Tibial nerve (tissue), 4 donors: ENCODE measurements at places on chromosomes 12 and 14. TPM values are rescaled to one million over a fixed set of nuclear protein-coding genes. Genes with fewer than 3 reads are reported as not detected.

Gene SIX1
- total RNA-seq, result 7.5 TPM

Gene OR10G2
- total RNA-seq, result not detected

Gene SLC38A4
- not detected for total RNA-seq

- H3K36me3 ChIP-seq, result no peaks in the 10 kb centered on the region
- no peaks in the 10 kb centered on the region for H3K27me3 ChIP-seq
- no peaks in the 10 kb centered on the region for H3K4me1 ChIP-seq
- H3K4me3 ChIP-seq, result no peak overlapping the region
- DNase-seq, result no peak
Measured at GRCh38 chr12:5390174-5390799, 41.6 kb upstream of the NTF3 start.

DNA sequence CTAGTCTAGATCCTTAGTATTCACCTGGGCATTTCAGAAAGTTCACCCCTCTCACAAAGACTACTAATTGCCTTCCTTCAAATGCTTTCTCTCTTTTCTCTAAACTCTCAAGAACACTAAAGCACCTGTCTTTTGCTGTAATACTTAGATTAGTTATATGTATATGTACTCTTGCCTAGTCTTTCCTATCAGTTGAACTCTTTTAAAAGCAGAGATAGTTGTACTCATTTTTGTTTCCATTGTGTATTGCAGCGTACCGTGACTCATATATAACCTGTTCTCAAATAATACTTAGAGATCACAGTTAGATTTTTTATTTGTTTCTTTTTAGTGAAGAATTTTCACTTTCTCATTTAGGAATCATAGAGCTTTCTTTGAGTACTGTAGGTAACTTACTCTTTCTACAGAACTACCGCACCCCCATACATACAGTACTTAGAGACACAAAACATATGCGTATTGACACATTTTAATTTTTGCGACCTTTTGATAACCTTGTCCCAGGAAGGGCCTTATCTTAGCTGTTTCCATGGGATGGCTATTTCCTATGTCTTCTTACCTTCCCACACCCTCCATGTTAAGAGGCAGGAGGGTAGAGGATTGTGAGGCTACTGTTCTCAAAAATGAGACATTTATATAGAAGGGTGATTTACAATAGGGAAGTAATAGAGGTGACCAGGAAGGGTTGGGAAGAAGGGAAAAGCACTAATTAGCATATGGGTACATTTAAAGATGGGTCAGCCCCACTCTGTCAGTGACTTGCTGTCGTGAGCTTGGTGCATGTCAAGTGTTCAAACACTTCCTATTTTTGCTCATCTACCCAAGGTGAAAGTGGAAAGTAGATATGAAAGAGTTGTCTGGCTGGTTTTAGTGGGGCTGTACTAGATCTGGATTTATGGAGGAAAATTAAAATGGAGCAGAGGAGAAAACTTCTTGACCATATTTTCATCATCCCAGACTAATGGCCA is 74.3 kb downstream of the PLEKHA5 start:
- no peaks in the 10 kb centered on the region for H3K4me1 ChIP-seq
- no peaks in the 10 kb centered on the region for H3K36me3 ChIP-seq
- H3K4me3 ChIP-seq, result no peak overlapping the region
- DNase-seq, result no peak
- H3K27me3 ChIP-seq, result no peaks in the 10 kb centered on the region

- no peaks in the 10 kb centered on the region for H3K27me3 ChIP-seq
- H3K4me3 ChIP-seq, result no peak overlapping the region
- H3K36me3 ChIP-seq, result no peaks in the 10 kb centered on the region
Measured at GRCh38 chr14:51039252-51039651, 55.7 kb downstream of the TRIM9 start.

Gene GPD1
- total RNA-seq, result 232 TPM

Gene TBPL2
- total RNA-seq, result not detected

DNA sequence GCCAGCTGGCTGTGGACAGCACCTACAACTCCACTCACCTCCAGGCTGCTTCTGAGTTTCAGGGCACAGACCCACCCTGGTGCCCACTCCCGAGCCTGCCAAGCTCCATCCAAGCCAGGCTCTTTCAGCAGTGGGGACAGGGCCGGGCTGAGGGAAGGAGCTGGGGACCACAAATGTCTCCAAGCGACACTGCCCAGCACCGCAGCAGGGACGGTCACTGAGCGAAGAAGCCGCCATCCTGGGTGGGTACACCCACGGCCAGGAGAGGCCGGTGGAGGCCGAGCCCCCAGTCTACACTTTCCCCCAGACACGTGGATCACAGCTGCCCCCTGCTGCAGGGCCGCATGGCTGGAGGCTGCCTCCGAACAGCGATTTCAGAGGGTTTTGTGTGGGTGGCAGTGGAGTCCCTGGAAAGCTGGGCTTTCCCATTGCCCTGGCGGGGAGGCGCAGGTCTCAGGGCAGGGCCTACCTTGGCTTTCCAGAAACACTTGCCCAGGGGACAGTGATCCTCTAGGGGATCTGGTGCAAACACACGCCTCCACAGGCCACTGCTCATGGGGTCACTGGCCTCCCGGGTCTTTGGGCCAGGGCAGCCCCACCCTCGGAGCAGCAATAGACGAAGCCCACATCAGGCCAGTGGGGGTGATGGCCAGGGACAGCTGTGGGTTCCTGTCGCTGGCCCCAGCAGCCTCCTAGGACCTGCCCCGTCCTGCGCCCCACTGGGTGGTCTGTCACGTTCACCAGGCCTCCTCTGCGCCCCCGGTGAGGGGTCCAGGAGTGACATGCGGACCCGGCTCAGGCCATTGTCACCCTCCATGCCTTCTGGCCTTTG is 1.2 kb upstream of the GPR132 start:
- H3K4me3 ChIP-seq, result no peak overlapping the region
- H3K4me1 ChIP-seq, result peaks cover 7% of the 10 kb centered on the region
- H3K36me3 ChIP-seq, result no peaks in the 10 kb centered on the region
- no peak overlapping the region for H3K27ac ChIP-seq
- DNase-seq, result no peak

DNA sequence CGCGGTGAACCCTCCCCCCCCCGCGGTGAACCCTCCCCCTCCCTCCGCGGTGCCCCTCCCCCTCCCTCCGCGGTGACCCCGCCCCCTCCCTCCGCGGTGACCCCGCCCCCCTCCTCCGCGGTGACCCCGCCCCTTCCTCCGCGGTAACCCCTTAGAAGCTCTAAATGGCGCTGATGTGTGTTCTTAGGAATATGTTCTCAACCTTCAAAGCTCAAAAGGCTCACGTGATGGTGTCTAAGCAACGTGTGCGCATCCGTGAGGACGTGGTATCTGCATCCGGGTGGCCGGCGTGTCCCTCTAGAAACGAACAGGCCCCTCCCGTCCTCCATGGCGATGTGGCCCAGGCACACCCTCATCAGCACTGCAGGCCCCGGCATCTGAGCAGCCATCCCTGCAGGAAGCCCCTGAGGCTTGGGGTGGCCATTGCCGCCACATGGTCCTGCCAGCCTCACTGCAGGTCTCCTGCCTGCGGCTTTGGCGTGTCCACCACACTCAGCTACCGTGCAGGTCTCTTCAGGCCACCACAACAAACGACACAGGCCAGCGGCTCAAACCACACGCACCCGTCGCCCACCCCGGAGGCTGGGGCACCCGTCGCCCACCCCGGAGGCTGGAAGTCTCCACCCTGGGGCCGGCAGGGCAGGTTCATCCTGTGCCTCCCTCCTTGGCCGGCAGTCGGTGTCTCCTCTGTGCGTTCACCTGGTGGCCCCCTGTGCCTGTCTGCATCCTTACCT is 14.5 kb upstream of the FBRSL1 start:
- no peaks in the 10 kb centered on the region for H3K27me3 ChIP-seq
- H3K36me3 ChIP-seq, result no peaks in the 10 kb centered on the region
- DNase-seq, result no peak

Gene KCNK10
- total RNA-seq, result not detected

- H3K36me3 ChIP-seq, result no peaks in the 10 kb centered on the region
- H3K4me1 ChIP-seq, result no peaks in the 10 kb centered on the region
- no peak overlapping the region for H3K27ac ChIP-seq
- no peaks in the 10 kb centered on the region for H3K27me3 ChIP-seq
- H3K4me3 ChIP-seq, result no peak overlapping the region
- DNase-seq, result no peak
Measured at GRCh38 chr12:48873096-48873495, 7.4 kb upstream of the RND1 start.

DNA sequence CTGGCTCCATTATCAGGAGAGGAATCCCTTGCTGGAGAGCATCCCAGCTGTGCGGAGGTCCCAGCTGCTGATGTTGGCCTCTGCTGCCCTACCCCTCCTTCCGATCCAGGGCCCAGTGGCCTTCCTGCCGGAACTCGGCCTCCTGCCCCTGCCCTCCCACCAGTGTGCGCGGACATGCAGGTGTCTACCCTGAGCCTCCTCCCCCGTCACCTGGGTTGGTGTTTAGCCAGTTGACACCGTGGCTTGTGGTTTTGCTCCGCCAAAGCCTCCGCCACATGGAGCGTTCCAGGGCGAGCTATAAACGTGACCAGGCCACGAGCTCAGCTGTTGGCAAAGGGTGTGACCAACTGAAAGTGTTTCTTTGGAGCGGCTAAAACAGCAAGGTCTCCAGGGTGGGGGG is 1104.3 kb downstream of the BCL11B start:
- no peak for DNase-seq
- H3K36me3 ChIP-seq, result no peaks in the 10 kb centered on the region
- H3K27me3 ChIP-seq, result no peaks in the 10 kb centered on the region
- H3K4me3 ChIP-seq, result no peak overlapping the region
- no peaks in the 10 kb centered on the region for H3K4me1 ChIP-seq

GRCh38 chr14:73861073-73861472 is 9.4 kb downstream of the PTGR2 start:
- H3K4me3 ChIP-seq, result no peak overlapping the region
- H3K27me3 ChIP-seq, result no peaks in the 10 kb centered on the region
- DNase-seq, result no peak
- no peaks in the 10 kb centered on the region for H3K4me1 ChIP-seq
- no peak overlapping the region for H3K27ac ChIP-seq
- H3K36me3 ChIP-seq, result peaks cover 55% of the 10 kb centered on the region

GRCh38 chr14:22566845-22567244 is 22.2 kb downstream of the DAD1 start:
- H3K4me1 ChIP-seq, result peaks cover 43% of the 10 kb centered on the region
- no peak overlapping the region for H3K4me3 ChIP-seq
- no peaks in the 10 kb centered on the region for H3K27me3 ChIP-seq
- peaks cover 3% of the 10 kb centered on the region for H3K36me3 ChIP-seq
- DNase-seq, result no peak

DNA sequence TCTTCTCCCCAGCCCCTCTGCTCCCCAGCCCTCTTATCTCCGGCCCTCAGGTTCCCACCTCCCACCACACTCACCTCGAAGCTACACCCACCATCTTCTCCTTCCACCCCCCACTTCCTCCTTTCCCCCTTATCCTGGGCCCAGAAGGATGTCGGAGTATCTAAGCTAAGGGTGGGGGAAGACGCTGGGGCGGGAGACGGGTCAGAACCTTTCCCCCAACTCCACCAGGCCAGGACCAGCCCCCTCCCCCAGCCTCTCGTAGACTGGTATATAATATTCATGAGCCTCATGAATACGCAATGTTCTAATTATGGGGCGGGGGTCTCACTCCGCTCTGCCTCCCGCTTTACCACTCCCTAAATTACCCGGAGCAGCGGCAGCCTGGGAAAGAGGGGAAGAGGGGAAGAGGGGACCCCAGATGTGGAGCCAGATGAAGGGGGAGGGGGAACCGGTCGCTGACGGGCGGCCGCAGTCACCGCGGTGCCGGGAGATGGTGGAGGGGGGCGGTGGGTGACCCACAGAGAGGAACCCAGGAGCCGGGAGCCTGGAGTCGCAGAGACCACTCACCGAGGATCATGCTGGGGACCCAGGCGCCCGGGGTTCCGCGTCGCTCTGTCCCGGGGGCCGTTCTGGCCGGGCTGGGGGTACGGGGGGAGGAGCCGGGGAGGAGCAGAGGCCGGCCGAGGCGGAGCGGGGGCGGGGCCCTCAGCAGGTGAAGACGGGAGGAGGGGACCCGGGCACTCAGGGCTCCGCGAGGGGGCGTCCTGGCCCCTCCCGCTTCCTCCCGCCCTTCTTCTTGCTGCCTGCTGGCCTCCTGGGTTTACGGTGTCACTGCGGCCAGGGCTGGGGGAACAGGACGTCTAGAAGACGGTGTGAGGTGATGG is 6.4 kb upstream of the ZNF385A start:
- H3K4me1 ChIP-seq, result peaks cover 17% of the 10 kb centered on the region
- no peaks in the 10 kb centered on the region for H3K27me3 ChIP-seq
- no peak for DNase-seq
- H3K4me3 ChIP-seq, result peak overlapping the region; percentile 48

DNA sequence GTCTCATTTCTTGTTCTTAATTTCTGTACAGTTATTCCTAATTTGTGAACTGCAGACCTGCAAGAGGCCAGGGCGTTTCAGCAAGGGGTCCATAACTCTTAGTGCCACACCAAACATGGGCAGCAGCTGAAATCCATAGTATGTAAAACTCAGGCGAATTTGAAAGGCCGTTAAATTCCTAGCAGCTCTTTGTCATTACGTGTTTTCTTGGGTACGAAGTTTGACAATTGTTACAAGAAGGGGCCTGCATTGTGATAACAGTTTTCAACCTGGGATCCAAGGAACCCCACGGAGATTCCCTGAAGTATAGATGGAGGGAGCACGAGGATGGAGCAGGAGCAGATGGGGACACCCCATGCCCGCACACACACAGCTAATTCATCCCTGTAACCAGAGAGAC is 288.0 kb downstream of the ZFP36L1 start:
- H3K4me1 ChIP-seq, result peaks cover 4% of the 10 kb centered on the region
- no peaks in the 10 kb centered on the region for H3K27me3 ChIP-seq
- no peaks in the 10 kb centered on the region for H3K36me3 ChIP-seq
- no peak overlapping the region for H3K27ac ChIP-seq

DNA sequence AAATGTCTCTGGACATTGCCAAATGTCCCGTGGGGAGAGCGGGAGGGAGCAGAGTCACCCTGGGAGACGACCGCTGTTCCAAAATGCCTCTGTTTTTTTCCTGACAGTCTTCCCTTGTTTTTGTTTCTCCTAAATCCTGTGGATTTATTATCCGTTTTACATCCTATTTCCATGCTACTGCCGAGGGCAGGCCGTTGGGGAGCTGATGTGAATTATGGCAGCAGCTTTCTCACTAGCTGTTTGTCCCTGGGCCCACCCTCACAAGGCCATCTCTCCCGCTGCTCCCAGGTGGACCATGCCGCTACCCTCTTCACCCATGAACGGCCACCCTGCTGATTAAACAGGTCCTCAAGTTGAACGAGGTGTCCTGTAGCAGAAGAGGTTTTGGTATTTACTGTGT is 55.2 kb downstream of the FBXL14 start:
- no peaks in the 10 kb centered on the region for H3K4me1 ChIP-seq
- H3K4me3 ChIP-seq, result no peak overlapping the region
- no peak for DNase-seq
- H3K27ac ChIP-seq, result no peak overlapping the region

Gene KRT82
- not detected for total RNA-seq

DNA sequence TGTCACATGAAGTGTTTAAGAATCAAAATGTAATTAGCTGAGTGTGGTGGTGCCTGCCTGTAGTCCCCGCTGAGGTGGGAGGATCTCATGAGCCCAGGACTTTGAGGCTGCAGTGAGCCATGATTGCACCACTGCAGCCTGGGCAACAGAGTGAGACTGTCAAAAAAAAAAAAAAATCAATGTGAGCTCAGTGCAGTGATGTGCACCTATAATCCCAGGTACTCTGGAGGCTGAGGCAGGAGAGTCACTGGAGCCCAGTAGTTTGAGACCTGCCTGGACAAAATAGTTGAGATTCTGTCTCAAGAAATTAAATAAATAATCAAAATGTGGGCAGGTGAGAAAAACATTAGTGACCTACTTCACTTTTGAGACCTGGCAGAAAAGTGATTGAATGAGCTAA is 140.0 kb downstream of the MON2 start:
- no peak overlapping the region for H3K4me3 ChIP-seq
- no peak overlapping the region for H3K27ac ChIP-seq
- no peaks in the 10 kb centered on the region for H3K36me3 ChIP-seq
- no peaks in the 10 kb centered on the region for H3K27me3 ChIP-seq
